ENCODE measurements at places on chromosomes 16 and 17. TPM values are rescaled to one million over a fixed set of nuclear protein-coding genes. Genes with fewer than 3 reads are reported as not detected.

GRCh38 chr17:2837147-2837561 lies 40.9 kb downstream of the RAP1GAP2 start:
- no peak overlapping the region for H3K27ac ChIP-seq
- H3K27me3 ChIP-seq, result no peaks in the 10 kb centered on the region
- no peak overlapping the region for H3K4me3 ChIP-seq
- H3K4me1 ChIP-seq, result no peaks in the 10 kb centered on the region
- DNase-seq, result no peak
- no peaks in the 10 kb centered on the region for H3K36me3 ChIP-seq

GRCh38 chr17:35660902-35661301 lies 70.5 kb upstream of the RASL10B start:
- no peak overlapping the region for H3K4me3 ChIP-seq
- H3K27ac ChIP-seq, result no peak overlapping the region
- H3K27me3 ChIP-seq, result no peaks in the 10 kb centered on the region

GRCh38 chr16:30958175-30959079 lies 873 bp downstream of the SETD1A start:
- peaks cover 18% of the 10 kb centered on the region for H3K36me3 ChIP-seq
- H3K27ac ChIP-seq, result peak overlapping the region; percentile 85
- peak; percentile 35 for DNase-seq
- peaks cover 8% of the 10 kb centered on the region for H3K4me1 ChIP-seq
- no peaks in the 10 kb centered on the region for H3K27me3 ChIP-seq
- H3K4me3 ChIP-seq, result peak overlapping the region; percentile 58

Gene FOXN1
- total RNA-seq, result 0.32 TPM

Gene CYGB
- 4.7 TPM for total RNA-seq
